Stimulated activated CD8-positive, alpha-beta memory T cell treated with anti-CD3 and anti-CD28 coated beads, Interleukin-7, amount 100 ng/mL, for 1 hour (primary cell): ENCODE measurements at places on chromosomes 11 and 22.

GRCh38 chr11:58958500-58958899, 19.2 kb downstream of the GLYATL1 start:
- DNase-seq, result no peak

DNA sequence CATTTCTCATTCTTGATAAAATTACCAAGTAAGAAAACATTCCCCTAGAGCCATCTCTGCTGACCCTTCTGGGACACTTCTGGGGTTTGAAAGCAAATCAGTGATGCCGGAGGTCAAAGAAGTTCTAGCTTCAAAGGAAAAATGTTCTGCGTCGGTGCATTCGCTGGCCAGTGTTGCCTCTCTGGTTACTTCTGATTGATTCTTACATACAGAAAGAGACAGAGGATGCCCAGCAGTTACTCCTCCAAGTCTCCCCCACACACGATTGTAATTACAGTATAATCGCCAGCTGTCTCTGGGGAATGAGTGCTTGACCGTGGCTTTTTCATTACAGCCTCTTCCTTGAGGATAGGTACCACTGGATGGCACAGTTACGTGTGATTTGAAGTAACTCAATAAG, 150.9 kb downstream of the SNX19 start:
- no peak for DNase-seq

GRCh38 chr11:27701355-27702105, 1.3 kb upstream of the BDNF start:
- DNase-seq, result no peak

GRCh38 chr11:18802381-18803257, 11.0 kb upstream of the PTPN5 start:
- no peak for DNase-seq

DNA sequence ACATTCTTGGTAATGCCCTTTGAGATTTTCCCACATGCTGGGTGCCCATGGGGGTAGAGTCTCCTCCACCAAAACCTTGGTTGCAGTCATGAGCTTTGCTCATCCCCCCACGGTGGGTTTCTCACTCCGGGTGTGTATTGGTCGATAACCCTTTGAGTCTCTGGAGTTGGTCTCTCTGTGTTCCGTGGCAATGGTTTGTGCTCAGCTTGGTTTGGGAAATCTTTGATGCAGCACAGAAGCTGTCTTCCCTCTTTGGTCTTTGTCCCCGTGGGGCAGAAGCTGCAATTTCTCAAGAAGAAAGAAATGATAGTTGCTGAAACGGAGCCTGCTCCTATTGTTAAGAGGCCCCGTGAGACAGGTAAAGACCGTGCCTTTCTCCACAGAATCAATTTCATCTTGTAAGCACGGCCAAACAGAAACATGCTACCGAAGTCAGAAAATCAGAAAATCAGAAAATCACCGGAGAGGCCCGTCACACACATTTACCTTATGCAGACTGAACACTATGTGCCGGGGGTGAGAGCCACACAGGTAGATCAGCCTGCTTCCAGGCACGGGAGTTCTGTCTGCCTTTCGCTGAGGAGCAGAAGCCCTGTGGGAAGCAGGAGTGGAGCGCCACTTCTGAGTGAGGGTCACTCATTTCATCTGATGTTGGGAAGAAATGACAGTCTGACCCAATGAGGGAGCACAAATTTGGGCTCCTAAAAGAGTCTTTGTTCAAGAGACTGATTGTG, 186.1 kb downstream of the TBC1D22A start:
- DNase-seq, result no peak

- DNase-seq, result no peak
These were observed 74.1 kb downstream of the COMMD9 start for GRCh38 chr11:36214976-36215692.

- no peak for DNase-seq
These were observed 8.6 kb upstream of the APBB1 start for GRCh38 chr11:6427516-6427915.

DNA sequence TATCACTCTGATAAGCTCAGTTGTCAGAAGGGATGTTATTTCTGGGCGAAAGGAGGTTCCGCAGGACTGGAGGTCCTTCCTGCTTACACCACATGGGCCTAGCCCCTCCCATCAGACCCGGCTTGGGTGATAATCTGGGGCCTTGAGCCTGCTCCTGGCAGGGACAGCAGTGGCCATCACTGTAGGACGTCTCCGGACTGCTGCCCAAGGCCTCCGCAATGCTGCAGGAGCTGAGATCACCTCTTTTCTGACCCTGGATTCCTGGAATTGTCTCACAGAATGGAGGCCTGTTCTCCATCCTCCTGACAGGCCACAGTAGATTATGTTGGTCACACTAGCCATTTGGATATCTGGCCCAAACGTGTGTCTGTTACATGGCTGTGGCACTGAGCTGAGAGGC, 9.2 kb upstream of the BIK start:
- no peak for DNase-seq

GRCh38 chr22:47355388-47355725, 592.9 kb downstream of the TBC1D22A start:
- no peak for DNase-seq

- DNase-seq, result no peak
These were observed 68.1 kb downstream of the MCHR1 start for GRCh38 chr22:40747361-40747760.

- DNase-seq, result no peak
These were observed 303.0 kb downstream of the ST3GAL4 start for GRCh38 chr11:126658306-126659056.

DNA sequence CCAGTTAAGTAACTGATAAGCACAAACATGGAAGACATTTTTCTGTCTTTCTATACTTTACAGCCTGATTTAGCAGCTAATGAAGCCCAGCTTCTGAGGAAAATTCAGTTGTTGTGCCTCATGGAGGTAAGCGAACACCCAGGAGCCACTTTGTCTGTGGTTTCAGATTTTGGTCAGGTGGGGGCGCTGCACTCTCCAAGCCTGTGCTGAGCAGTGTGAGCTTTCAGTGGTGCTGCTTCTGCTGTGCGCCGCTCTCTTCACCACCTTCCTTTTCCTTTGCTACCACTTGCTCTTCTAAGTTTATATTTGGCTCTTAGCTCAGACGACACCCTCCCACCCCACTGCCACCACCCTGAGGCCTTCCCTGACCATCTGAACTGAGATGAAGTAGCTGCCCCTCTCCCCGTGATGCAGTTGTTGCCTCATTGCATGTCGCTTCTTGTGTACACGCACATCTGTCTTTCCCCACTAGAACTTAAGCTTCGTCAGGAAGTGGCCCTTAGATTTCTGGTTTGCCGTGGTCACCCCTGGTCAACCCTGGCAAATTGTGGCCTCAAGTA, 14.0 kb downstream of the PSMD13 start:
- DNase-seq, result peak; percentile 74

- no peak for DNase-seq
These were observed 1007.0 kb downstream of the BRD1 start for GRCh38 chr22:48820481-48821345.

DNA sequence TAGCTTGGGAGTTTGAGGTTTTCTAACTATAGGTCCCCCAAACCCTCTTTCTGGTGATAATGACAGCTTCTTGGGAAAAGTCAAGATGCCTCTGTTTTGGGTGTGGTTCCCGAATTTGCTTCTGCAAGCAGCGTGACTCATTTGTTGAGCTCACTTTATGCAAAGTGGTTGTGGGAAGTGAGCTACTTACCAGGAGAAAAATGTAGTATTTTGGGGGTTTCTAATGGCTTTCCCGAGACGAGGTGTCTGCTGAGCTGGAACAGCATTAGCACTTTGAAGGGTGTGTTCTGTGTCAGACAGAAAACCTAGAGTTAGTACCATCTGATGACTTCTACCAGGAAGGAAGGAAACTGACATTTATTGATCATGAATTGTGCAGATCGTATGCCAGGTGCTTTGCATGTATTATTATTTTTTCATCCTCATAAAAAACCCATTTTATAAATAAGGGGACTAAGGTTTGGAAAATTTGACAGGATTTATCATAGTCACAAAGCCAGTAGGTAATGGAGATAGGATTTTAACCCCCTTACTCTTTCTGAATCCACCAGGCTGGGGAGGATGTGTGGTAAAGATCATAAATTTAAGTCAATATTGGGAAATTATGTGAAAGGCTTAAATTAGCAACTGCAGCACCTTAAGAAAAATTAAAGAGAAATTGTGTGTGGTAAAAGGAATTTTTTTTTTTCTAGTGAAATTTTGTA, 108.8 kb upstream of the CD44 start:
- DNase-seq, result no peak

GRCh38 chr11:71228961-71229360, 23.4 kb downstream of the SHANK2 start:
- DNase-seq, result no peak

DNA sequence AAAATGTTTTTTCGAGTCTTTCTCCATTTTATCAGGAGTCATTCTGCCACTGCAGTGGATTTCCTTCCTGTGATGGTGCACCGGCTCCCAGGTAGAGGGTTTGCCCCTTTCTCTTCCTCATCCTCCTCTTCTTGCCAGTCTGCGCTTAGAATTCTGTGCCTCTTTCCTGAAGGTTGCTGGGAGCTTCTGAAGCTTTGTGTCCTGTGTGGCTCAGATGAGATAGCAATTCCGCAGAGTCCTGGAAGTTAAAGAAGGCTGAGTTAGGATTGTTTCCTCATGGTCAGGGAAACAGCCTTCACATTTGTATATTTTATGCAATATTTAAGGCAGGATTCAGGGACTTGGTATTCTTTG, 264 bp downstream of the BCO2 start:
- DNase-seq, result no peak

DNA sequence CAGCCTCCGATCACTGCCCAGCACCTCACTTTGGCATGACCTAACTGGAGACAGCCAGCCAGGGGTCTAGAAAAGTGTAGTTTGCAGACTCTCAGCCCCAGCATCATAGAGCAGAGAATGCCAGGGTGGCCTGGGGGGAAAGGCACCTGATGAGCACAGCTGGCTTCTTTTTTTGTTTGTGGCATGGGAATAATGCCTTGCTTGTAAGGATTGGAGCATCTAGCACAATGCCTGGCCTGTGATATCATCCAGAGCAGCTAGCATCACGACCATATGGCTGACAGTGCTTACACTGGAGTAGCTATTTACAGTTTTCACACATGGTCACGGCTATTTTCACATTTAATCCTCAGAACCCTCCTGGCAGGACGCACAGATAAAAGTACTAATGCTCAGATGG, 594.8 kb upstream of the B3GAT1 start:
- no peak for DNase-seq

DNA sequence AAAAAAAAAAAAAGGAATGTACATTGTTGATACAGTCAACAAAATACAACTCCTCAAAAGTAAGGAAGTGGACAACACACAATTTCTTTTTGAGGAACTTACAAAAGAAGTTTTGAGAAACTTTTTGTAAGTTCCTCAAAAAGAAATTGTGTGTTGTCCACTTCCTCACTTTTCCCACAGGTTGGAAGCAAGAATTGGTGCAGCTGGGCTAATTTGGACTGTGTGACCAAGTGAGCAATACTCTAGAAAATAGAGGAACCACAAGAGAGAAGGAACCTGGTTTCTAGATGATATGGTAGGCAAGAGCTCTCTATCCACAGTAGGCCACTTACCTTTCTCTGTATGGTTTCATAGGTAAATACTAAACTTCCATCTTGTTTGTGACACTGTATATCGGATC, 1053.8 kb downstream of the LRRC4C start:
- no peak for DNase-seq

DNA sequence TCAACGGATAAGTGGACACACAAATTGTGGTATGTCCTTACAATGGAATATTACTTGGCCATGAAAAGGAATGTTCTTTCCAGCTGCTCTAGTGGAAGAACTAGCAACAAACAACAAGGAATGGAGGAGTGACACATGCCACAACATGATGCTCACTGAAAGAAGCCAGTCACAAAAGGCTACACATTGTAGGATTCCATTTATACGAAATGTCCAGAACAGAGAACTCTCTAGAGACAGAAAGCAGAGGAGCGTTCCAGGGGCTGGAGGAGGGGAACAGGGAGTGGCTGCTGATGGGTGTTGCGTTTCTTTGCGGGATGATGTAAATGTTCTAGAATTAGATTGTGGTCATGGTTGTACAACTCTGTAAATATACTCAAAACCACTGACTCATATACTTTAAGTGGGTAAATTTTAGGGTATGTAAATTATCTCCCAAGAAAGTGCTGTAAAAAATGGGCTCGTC, 32.4 kb upstream of the PDGFB start:
- DNase-seq, result no peak

DNA sequence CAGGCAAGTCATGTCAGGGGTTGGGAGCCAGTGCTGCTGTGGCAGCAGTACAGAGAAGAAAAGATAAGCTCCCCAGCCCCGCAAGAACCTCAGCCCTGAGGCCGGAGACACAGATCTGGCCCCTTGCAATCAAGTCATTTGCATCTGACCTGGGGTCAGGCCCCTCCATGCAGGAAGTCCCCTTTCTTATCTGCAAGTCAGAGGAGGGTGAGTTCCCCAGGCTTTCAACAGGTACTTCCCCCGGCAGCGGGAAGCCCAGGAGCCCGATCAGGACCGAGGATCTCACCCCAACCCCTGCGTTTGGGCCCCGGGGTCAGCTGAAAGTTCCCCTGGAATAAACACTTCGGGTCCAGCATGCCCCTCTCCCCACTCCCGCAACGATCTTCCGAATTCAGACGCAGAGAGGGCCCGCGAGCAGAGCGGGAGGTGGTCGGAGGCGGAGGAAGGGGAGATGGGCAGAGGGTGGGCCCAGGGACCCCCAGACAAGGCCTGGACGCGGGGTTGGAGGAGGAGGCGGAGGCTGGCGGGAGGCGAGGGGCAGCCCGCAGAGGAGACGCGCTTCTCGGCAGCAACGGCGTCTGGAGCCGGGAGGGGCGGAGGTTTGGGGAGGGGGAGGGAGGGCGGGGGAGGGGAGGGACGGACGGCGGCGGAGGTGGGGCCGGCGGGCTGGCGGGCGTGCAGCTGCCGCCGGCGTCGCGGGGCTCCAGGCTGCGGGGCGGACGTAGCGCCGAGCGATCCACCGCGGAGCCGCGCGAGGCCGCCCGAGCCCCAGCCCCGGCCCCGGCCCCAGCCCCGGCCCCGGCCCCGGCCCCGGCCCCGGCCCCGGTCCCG, at the start of gene TSPAN18:
Gene TSPAN18, plus strand, starts transcription at position 680 of the 831 bp plus-strand sequence. CDS start 179,455 bp downstream, outside the sequence.
- DNase-seq, result no peak

DNA sequence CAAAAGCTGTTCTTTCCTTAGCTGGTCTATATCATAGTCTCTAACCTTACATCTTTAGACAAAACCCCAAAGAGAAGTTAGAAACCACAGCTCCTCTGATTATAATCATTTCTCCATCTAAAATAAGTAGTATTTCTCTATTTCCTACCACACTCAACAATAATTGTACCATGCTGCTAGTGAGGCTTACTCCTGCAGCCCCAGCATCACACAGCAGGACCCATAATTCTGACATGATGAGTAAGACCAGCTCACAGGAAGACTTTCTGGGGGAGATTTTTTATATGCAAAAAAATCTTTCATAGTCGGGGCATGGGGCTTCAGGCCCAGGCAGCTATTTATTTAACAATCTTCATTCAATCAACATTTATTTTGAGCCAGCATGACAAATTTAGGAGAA, 441.6 kb downstream of the DYNC2H1 start:
- DNase-seq, result no peak

DNA sequence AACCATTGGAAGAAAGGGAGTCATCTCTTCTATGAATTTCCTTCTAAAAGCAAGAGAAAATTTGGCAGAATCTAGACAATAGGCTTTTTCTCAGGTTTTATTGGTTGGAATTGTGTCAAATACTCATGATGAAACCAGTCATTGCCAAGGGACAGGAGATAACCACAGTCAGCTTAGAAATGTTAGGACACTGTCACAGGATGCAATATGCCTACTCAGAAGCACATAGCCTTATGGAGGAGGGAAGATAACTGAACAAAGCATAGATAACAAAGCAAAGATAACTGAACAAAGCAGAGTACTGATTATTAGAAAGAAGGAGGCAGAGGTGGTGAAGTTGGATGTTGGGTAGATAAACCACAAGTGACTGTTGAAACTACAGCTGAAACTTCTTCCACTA, 303.5 kb upstream of the PDGFD start:
- DNase-seq, result no peak
